ENCODE measurements at places on chromosomes 6 and 20.

GRCh38 chr6:88599571-88599970 is 363.8 kb downstream of the RNGTT start:
- no peak for DNase-seq

GRCh38 chr6:22670605-22671004 is 101.2 kb downstream of the HDGFL1 start:
- no peak for DNase-seq

- DNase-seq = no peak
These were observed 144.1 kb upstream of the NRSN1 start for GRCh38 chr6:23981923-23982322.

GRCh38 chr6:34243901-34244884 is 4.6 kb downstream of the SMIM29 start:
- DNase-seq = no peak

DNA sequence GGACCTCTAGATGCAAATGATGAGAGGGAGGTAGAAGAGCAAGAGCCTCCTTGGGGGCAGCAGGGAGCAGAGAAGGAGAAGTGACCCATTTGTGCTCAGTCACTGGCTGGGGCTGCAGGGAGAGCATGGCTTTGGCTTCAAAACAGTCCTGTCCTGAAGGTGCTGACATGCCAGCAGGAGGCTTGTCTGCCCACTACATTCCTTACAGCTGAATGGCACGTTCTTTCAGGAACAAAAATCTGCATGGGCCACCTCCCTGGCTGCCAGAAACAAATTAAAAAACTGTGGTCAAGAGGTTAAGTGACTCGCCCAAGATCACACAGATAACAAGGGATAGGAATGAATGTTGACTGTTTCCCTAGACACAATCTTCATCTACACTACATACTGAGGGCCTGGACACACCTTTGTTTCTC is 188.8 kb downstream of the HIVEP2 start:
- no peak for DNase-seq

DNA sequence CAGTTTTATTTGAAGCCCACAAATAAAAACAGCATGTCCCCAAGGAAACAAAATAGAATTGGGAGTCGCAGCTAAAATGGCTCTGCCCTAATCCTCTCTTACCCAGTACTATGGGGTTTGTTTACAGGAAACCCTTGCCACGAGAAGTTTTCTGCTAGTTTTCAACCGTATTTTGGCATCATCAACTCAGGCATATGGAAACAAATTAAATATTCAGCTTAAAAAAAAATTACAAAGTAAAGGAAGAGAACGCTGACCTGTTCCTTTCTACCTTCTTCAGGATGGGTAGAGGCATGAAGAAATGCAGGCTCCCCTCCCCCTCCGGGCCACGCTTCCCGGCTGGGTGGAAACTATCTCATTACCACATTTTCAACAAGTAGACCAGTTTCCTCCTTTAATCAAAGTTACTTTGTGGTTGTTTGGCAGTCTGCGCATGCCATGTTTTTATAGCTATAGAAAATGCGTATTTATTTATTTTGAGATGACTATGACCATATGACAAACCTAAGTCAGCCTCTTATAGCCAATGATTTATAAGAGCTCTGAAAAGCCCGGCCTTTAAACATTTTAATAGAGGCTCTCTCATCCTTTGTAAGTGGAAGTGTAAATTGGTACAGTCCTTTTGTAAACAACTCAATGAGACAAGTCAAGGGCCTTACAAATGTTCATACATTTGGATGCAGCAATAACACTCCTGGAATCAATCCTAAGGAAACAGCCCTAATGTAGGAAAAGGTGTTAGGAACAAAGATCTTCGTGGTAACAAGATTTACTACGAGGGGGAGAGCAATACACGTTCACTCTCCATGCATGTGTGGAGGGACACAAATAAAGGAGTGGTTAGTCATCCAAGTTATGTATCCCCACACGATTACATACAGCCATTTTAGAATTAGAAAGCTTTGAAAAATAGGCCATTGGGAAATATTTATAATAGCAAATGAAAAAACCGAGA is 16.1 kb upstream of the ZNF217 start:
- DNase-seq = no peak

GRCh38 chr6:55584654-55585354 is 5.8 kb upstream of the HMGCLL1 start:
- no peak for DNase-seq

DNA sequence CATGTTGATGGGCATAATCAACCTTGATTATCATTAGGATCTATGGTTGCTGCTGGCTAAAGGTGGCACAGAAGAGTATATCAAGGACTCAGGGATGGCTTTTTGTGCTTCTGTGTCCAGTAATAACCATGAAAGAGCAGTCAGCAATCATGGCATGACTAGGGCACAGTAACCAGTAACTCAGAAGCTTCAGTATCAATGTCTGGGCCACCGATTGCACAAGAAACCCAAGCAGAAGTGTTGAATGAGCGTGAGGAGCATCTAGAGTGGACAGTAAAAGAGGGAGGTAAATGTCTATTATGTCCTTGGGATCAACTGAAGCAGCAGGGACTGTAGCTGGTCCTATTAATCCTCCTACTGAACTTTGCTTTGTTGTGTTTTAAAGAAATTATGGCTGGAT is 81.5 kb upstream of the F13A1 start:
- no peak for DNase-seq

GRCh38 chr20:3464166-3464565 is 6.7 kb upstream of the ATRN start:
- no peak for DNase-seq
